A673 (cell line): ENCODE measurements at places on chromosomes 13 and 19.

DNA sequence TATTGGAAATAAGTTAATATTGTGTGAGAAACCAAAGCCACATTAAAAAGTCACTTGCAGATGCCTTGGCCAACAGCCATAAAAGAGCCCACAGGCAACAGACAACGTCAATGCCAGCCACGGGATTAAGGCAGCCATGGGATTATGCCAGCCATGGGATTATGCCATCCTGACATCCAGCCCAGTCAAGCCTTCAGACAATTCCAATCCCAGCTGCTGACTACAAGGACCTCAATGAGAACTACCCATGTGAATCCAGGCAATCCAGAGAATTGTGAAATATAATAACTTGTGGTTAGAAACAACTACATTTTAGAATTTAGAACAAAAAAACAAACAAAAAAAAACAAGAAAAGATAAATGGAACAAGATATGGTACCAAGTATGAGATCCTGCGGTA, 356.6 kb downstream of the EFNB2 start:
- no peaks in the 10 kb centered on the region for H3K4me1 ChIP-seq
- H3K27me3 ChIP-seq = no peaks in the 10 kb centered on the region
- no peak for DNase-seq
- H3K4me3 ChIP-seq = no peak overlapping the region

- no peaks in the 10 kb centered on the region for H3K36me3 ChIP-seq
- no peaks in the 10 kb centered on the region for H3K4me1 ChIP-seq
- DNase-seq = no peak
- H3K4me3 ChIP-seq = no peak overlapping the region
- no peaks in the 10 kb centered on the region for H3K27me3 ChIP-seq
Measured at GRCh38 chr13:65860306-65860705, 1369.8 kb downstream of the PCDH9 start.

DNA sequence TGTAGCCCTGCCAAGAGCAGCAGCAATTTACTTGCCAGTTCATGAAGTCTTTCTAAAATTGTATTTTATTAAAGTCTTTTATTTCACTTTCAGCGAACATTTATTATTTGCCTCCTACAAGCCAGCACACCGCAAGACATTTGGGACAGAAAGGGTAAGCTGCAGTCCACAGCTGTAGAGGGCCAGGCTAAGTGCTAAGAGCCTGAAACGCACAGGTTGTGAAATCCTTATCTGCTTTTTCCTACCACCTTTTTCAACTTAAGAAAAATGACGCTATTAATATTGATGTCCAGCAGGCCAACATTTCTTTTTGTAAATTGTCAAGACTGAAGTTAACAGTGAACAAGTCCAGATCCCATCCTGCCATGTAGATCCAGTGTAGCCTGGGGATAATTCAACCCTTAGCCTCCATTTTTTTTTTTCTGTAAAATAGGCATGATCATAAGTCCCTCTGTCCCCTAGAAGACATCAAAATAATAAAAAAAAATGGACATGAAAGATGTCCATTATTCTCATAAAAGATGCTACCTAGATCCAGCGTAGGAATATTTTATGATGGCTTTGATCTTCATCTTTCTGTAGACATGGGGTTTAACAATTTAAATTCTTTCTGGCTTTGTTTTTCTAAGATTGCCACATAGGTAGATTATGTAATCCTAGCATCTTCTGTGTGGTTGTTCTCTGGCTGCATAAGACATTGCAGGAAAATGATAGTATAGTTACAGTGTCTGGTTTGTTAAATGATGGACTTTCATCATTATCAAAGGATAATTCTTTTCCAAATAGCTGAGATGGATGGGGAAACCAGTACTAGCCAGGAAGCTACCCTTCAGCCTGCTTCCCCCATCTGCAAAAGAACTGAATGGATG, 128.4 kb downstream of the SHISA2 start:
- no peak overlapping the region for H3K4me3 ChIP-seq
- H3K4me1 ChIP-seq = peaks cover 17% of the 10 kb centered on the region
- no peaks in the 10 kb centered on the region for H3K27me3 ChIP-seq
- no peak for DNase-seq
- no peaks in the 10 kb centered on the region for H3K36me3 ChIP-seq

DNA sequence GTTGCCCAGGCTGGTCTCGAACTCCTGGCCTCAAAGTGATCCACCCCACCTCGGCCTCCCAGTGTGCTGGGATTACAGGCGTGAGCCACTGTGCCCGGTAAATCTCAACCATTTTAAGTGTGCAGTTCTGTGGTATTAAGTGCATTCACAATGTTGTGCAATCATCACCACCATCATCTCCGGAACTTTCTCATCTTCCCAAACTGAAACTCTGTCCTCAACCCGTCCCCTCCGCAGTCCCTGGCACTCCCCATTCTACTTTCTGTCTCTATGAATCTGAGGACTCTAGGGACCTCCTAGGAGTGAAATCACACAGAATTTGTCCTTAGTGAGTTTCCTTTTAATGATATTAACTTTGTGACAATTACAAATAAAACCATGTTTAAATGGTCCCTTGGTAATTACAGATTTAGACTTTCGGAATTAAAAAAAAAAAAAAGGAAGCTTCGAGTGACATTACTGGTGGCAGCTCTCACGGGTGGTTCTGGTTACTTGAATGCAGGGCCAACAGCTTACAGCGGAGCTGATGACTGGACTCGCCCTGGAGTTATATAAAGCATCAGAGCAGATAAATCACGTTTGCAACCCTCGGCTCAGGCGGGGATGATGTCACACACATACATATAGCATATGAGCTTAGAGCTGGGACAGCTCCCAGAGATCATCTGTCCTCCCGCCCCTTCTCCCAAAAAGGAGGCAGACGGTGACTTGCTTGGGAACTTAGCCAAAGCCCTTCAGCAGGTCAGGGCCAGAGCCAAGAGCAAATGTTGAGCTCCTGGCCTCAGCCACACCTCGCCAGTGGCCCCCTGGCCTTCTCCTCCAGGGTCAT, 89.8 kb downstream of the ZNF557 start:
- peaks cover 7% of the 10 kb centered on the region for H3K4me1 ChIP-seq
- H3K27me3 ChIP-seq = no peaks in the 10 kb centered on the region
- DNase-seq = peak; percentile 60

DNA sequence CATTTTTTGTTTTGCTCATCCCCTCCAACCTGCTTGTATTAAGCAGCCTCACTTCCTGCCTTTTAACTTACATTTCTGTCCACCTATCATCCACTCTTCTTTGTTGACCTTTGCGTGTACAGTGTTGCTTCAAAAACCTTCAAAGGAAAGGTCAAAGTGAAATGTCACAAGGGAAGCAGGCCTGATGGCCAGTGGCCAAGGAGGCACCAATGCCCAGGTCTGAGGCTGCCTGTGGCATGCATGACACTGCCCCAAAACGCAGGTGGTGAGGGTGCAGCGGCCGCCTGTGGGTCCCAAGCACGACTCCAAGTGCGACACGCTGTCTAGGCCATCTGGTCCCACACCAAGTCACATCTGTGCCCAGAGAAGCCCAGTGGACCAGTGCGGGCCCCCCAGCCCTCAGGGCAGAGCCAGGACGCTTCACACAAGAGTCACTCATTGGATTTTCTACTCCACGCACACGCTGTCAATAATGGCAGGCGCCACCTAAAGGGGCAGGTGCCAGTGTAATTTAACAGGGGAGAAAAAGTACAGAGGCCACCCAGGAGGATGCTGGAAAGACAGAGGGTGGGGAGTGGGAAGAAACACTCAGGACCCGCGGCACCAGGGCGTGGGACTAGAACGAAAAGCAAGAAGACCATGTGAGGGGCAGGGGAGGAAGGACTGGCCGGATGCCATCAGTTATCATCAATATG, 23.5 kb downstream of the SLC7A1 start:
- H3K4me3 ChIP-seq = no peak overlapping the region
- H3K4me1 ChIP-seq = peaks cover 20% of the 10 kb centered on the region
- no peak overlapping the region for H3K27ac ChIP-seq
- H3K27me3 ChIP-seq = no peaks in the 10 kb centered on the region

- H3K27ac ChIP-seq = no peak overlapping the region
- no peak for DNase-seq
- H3K4me1 ChIP-seq = no peaks in the 10 kb centered on the region
- H3K36me3 ChIP-seq = no peaks in the 10 kb centered on the region
Measured at GRCh38 chr13:67353941-67354340, 123.8 kb upstream of the PCDH9 start.

DNA sequence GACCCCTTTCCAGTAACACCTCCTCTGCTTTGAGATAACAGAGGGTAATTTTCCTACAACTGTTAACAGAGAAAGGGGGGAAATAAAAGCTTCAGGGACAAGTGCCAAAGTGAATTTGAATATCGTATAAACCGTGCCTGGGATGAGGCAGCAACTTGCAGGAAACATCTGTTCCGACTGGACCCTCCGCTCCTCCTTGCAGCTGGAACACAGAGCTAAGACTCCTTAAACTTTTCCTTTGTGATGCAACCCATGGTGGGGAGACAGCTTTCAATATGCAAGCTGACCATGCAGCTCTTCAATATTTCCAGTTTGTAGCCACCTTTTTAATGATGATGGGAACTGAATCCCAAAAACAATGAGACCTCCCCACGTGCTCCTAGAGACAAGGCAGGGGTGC, 432.6 kb downstream of the ZNF536 start:
- peak overlapping the region; percentile 23 for H3K4me3 ChIP-seq
- peaks cover 7% of the 10 kb centered on the region for H3K4me1 ChIP-seq
- peak; percentile 27 for DNase-seq

DNA sequence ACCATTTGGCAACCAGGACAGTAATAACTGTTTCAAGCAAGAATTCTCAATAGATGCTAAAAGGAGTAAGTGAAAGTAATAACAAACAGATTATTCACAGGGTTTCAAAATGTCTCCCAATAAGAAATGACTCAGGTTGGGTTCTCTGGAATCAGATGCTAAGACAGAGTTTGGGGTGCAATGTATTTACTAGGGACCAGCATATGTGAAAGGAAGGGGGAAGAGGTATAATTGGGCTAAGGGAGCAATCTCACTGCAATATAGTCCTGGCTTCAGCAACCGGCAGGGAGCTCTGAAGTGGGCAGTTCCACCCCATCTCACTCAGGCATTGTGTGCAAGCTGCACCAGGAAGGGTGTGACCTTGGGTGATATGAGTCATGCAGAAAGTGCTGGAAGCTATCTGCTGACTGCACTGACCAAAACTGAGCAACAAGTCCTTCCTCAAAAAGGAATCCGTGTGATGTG, 23.4 kb downstream of the ZDHHC20 start:
- peaks cover 6% of the 10 kb centered on the region for H3K36me3 ChIP-seq
- no peak for DNase-seq
- no peak overlapping the region for H3K4me3 ChIP-seq
- H3K4me1 ChIP-seq = no peaks in the 10 kb centered on the region
- H3K27ac ChIP-seq = no peak overlapping the region
- H3K27me3 ChIP-seq = no peaks in the 10 kb centered on the region

- H3K4me3 ChIP-seq = no peak overlapping the region
- H3K27ac ChIP-seq = no peak overlapping the region
- peaks cover 8% of the 10 kb centered on the region for H3K4me1 ChIP-seq
- H3K36me3 ChIP-seq = no peaks in the 10 kb centered on the region
- DNase-seq = no peak
Measured at GRCh38 chr13:33728271-33729037, 89.5 kb upstream of the RFC3 start.

- no peak overlapping the region for H3K4me3 ChIP-seq
- no peak for DNase-seq
- H3K4me1 ChIP-seq = no peaks in the 10 kb centered on the region
- H3K27me3 ChIP-seq = peaks cover 8% of the 10 kb centered on the region
- no peaks in the 10 kb centered on the region for H3K36me3 ChIP-seq
Measured at GRCh38 chr19:492091-492531, 4.2 kb upstream of the MADCAM1 start.

- no peaks in the 10 kb centered on the region for H3K36me3 ChIP-seq
- no peak overlapping the region for H3K27ac ChIP-seq
- no peak overlapping the region for H3K4me3 ChIP-seq
Measured at GRCh38 chr13:36061054-36061453, 70.1 kb downstream of the DCLK1 start.

- H3K4me1 ChIP-seq = no peaks in the 10 kb centered on the region
- no peaks in the 10 kb centered on the region for H3K36me3 ChIP-seq
- no peak overlapping the region for H3K27ac ChIP-seq
- no peak for DNase-seq
Measured at GRCh38 chr13:49927755-49928154, 8.4 kb downstream of the SPRYD7 start.

- H3K27ac ChIP-seq = no peak overlapping the region
- no peaks in the 10 kb centered on the region for H3K4me1 ChIP-seq
- H3K27me3 ChIP-seq = peaks cover 28% of the 10 kb centered on the region
- no peaks in the 10 kb centered on the region for H3K36me3 ChIP-seq
- no peak overlapping the region for H3K4me3 ChIP-seq
Measured at GRCh38 chr19:8146877-8147581, 2.4 kb downstream of the FBN3 start.

- H3K36me3 ChIP-seq = no peaks in the 10 kb centered on the region
- H3K27ac ChIP-seq = no peak overlapping the region
- no peak overlapping the region for H3K4me3 ChIP-seq
- H3K27me3 ChIP-seq = no peaks in the 10 kb centered on the region
- H3K4me1 ChIP-seq = no peaks in the 10 kb centered on the region
- no peak for DNase-seq
Measured at GRCh38 chr13:34993470-34993869, 51.4 kb downstream of the NBEA start.

- peaks cover 18% of the 10 kb centered on the region for H3K27me3 ChIP-seq
- no peak overlapping the region for H3K4me3 ChIP-seq
- no peaks in the 10 kb centered on the region for H3K4me1 ChIP-seq
- H3K36me3 ChIP-seq = no peaks in the 10 kb centered on the region
Measured at GRCh38 chr13:70829748-70830147, 721.5 kb upstream of the KLHL1 start.

GRCh38 chr13:85441364-85441763, 357.9 kb downstream of the SLITRK6 start:
- H3K27ac ChIP-seq = no peak overlapping the region
- H3K27me3 ChIP-seq = no peaks in the 10 kb centered on the region
- no peak overlapping the region for H3K4me3 ChIP-seq
- no peak for DNase-seq

- no peaks in the 10 kb centered on the region for H3K27me3 ChIP-seq
- peaks cover 26% of the 10 kb centered on the region for H3K36me3 ChIP-seq
- H3K4me3 ChIP-seq = no peak overlapping the region
- peaks cover 6% of the 10 kb centered on the region for H3K4me1 ChIP-seq
Measured at GRCh38 chr19:14511229-14511593, 7.0 kb downstream of the DNAJB1 start.

DNA sequence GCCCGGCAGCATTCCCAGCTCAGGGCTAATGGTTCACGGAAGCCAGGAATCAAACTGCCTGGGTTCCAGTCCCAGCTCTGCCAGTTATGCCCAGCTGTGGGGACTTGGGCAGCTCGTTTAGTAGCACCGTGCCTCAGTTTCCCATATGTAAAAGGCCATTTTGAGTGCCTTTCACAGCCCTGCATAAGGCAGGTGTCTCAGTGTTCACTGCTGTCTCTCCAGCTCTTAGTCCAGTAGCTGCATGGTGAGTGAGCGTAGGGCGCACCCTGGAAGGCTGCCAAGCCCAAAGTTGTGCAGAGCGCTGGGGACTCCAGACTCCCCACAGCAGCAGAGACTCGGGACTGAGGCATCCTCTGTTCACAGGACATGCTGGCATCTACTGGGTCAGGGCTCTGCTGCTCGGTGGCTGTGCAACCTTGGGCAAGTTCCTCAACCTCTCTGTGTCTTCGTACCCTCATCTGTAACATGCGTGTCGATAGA, 5.5 kb downstream of the RPL28 start:
- no peak overlapping the region for H3K27ac ChIP-seq
- H3K4me1 ChIP-seq = peaks cover 22% of the 10 kb centered on the region
- H3K4me3 ChIP-seq = no peak overlapping the region
- no peaks in the 10 kb centered on the region for H3K27me3 ChIP-seq
- DNase-seq = no peak
